B cell (primary cell): ENCODE measurements at places on chromosomes 2 and 18. TPM values are rescaled to one million over a fixed set of nuclear protein-coding genes. Genes with fewer than 3 reads are reported as not detected.

- no peak overlapping the region for H3K27ac ChIP-seq
- H3K4me3 ChIP-seq, result no peak overlapping the region
- no peaks in the 10 kb centered on the region for H3K36me3 ChIP-seq
- DNase-seq, result no peak
- no peaks in the 10 kb centered on the region for H3K27me3 ChIP-seq
These were observed 61.0 kb downstream of the FN1 start for GRCh38 chr2:215374642-215375466.

DNA sequence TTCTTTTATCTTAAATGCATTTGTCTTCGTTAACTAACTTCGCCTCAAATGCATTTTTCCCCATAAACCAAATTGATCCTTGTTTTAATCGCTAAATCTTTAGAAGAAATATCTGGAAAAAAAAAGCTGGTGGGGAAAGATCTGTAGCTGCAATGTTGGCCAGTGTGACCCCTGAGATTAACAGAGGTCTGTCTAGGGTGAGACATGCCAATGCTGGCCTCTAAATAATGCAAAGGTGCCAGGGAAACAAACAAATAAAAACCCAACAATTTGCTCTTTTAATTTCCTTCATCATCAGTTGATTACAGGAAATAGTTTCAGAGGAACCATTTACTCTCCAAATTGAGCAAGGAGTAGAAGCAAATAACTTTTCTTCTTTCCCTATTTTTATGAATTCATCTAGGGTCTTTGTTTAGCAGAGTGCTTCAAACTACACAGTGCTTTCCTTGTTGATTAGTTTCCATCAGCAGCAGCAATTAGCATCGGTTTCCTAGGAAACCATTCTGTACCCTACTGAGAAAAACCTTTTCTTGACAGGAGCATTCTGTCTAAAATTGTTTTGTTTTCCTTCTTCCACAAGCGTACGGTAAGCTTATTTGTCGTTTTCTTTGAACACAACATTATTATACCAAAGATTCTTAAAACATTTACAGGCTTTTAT is 100.5 kb upstream of the UNC80 start:
- DNase-seq, result no peak
- no peaks in the 10 kb centered on the region for H3K36me3 ChIP-seq
- H3K4me1 ChIP-seq, result no peaks in the 10 kb centered on the region

DNA sequence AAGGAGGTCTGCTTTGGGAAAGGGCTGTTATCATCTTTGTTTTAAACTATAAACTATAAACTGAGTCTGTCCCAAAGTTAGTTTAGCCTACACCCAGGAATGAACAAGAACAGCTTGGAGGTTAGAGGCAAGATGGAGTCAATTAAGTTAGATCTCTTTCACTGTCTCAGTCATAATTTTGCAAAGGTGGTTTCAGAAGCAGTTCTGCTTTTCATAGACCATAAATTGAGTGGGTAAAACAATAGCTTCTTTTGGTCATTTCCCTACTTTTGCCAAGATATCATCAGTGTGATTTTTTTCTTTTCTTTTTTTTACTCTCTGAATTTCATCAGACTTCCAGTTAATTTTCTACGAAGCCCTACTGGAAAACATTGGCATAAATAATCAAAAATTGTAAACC is 117.0 kb downstream of the AP1S3 start:
- DNase-seq, result no peak
- H3K27ac ChIP-seq, result no peak overlapping the region
- H3K36me3 ChIP-seq, result no peaks in the 10 kb centered on the region

DNA sequence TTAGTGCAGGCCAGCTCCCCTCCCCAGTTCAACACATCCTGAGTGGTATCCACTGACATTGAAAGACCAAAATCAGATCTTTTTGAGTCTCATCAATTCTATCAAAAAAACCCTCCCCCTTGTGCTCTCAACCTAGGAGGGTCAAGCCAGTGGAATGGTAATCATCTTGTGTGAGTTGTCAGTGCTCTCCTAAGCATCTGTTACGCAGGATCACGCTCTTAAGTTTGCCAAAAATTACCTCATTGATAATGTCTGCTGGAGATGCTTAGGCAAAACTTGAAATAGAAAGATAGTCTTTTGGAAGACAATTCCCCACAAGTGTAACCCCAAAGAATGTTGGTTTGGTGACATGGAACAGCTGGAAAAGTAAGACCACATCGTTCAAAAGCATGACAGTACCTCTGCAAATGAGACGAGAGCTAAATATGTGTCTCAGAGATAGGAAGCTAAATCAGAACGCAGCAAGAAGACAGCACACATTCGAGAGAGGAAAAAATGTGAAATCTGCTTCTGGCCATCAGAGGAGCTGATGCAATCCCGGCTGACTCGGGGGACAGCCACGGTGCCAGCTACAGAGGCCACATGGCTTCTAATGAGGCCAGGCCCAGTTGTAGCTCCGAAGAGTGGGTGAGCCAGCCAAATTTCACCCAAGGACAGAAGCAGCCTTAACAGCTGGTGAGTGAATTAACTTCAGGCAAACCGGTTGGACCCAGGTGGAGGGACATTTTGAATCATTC is 753.9 kb downstream of the RNF144A start:
- no peak overlapping the region for H3K27ac ChIP-seq
- H3K36me3 ChIP-seq, result no peaks in the 10 kb centered on the region
- no peak overlapping the region for H3K4me3 ChIP-seq
- H3K4me1 ChIP-seq, result no peaks in the 10 kb centered on the region

FHL2 gene
- total RNA-seq, result not detected in 2 replicates

- no peaks in the 10 kb centered on the region for H3K4me1 ChIP-seq
- H3K27ac ChIP-seq, result no peak overlapping the region
- DNase-seq, result no peak
- no peak overlapping the region for H3K4me3 ChIP-seq
- no peaks in the 10 kb centered on the region for H3K27me3 ChIP-seq
- no peaks in the 10 kb centered on the region for H3K36me3 ChIP-seq
These were observed 99.9 kb upstream of the FN1 start for GRCh38 chr2:215535741-215536140.

- no peak for DNase-seq
- no peaks in the 10 kb centered on the region for H3K36me3 ChIP-seq
- H3K4me3 ChIP-seq, result no peak overlapping the region
- no peaks in the 10 kb centered on the region for H3K27me3 ChIP-seq
- peaks cover 24% of the 10 kb centered on the region for H3K4me1 ChIP-seq
These were observed 104.0 kb downstream of the PRPF40A start for GRCh38 chr2:152613235-152613634.

SERPINB11 gene
- total RNA-seq, result not detected in 2 replicates

- H3K4me3 ChIP-seq, result no peak overlapping the region
- H3K27ac ChIP-seq, result no peak overlapping the region
- H3K27me3 ChIP-seq, result no peaks in the 10 kb centered on the region
- no peaks in the 10 kb centered on the region for H3K36me3 ChIP-seq
- H3K4me1 ChIP-seq, result no peaks in the 10 kb centered on the region
These were observed 86.1 kb downstream of the TNS1 start for GRCh38 chr2:217916504-217917254.

TMEM169 gene
- 0.84 and 1.2 TPM in 2 replicates for total RNA-seq

- no peaks in the 10 kb centered on the region for H3K4me1 ChIP-seq
- no peak for DNase-seq
- no peak overlapping the region for H3K4me3 ChIP-seq
- no peaks in the 10 kb centered on the region for H3K27me3 ChIP-seq
- no peaks in the 10 kb centered on the region for H3K36me3 ChIP-seq
- no peak overlapping the region for H3K27ac ChIP-seq
These were observed 276.0 kb downstream of the AGPS start for GRCh38 chr2:177668617-177669016.

NEURL3 gene
- not detected in 2 replicates for total RNA-seq
